ENCODE measurements at places on chromosomes 2 and 18.

DNA sequence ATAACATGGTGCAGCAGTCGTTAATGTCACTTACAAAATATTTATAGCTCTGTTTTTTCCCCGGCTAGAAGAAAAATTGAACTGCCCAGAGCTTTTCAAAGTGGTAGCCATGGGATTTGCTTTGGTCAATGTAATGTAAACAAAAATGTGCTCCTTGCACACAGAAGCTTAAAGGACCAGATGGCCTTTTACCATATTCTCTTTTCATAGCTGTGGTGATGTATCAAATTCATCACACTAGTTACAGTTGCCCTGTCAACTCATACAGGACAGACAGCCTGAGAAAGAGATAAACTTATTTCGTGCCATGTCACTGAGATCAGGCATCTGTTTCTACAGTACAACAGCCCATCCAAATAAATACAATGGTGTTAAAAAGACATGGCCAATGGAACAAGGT lies 368.1 kb upstream of the CDH19 start:
- DNase-seq: no peak

GRCh38 chr2:145874466-145874865 lies 1354.5 kb upstream of the ZEB2 start:
- peak; percentile 80 for DNase-seq

GRCh38 chr2:209145941-209146681 lies 277.7 kb upstream of the MAP2 start:
- DNase-seq: no peak

DNA sequence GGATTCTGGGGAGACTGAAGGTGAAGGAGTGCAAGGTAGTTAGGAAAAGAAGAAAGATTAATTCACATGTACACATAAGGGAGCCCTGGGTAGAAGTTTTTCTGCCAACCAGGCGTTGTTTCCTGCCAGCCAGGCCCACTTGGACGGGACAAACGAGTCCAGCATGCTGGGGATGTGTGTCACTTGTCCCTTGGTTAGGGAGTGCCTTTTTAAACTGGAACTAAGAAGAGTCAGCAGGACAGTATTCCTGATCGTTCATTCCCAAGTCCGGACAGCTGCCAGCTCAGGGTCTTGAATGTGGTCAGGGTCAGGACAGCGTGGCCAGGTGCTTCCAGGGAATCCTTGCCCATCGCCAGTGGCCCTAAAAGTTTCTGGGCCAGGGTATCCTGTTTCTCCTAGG lies 43.2 kb downstream of the POMC start:
- no peak for DNase-seq

Data from LHCN-M2 (cell line).